ENCODE measurements at places on chromosomes 6 and 20.
A peak's percentile ranks its signal among the peaks of the same experiment; 100 is the strongest.

DNA sequence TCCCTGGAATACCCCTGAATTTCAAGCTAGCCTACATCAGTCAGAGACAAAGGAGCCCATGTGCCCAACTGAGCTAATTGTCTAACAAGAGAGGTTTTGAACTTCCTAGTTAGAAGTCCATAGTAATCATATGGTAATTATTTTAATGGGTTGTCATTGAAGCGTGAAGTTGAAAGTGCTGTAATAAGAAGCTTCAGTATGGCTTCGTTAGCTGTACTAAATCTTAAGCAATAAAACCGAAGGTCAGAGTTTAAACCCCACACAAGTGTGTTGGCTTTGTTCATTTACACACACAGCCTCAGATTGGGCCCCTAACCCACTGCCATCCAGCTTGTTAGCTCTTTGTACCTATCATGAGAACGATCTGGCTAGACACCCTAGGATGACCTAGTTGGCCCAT, 195.6 kb upstream of the RIN2 start:
- no peak for DNase-seq

GRCh38 chr20:35737865-35738333, 4.2 kb downstream of the RBM39 start:
- DNase-seq, result no peak

- no peak for DNase-seq
Measured at GRCh38 chr6:84344005-84344404, 116.6 kb upstream of the CEP162 start.

DNA sequence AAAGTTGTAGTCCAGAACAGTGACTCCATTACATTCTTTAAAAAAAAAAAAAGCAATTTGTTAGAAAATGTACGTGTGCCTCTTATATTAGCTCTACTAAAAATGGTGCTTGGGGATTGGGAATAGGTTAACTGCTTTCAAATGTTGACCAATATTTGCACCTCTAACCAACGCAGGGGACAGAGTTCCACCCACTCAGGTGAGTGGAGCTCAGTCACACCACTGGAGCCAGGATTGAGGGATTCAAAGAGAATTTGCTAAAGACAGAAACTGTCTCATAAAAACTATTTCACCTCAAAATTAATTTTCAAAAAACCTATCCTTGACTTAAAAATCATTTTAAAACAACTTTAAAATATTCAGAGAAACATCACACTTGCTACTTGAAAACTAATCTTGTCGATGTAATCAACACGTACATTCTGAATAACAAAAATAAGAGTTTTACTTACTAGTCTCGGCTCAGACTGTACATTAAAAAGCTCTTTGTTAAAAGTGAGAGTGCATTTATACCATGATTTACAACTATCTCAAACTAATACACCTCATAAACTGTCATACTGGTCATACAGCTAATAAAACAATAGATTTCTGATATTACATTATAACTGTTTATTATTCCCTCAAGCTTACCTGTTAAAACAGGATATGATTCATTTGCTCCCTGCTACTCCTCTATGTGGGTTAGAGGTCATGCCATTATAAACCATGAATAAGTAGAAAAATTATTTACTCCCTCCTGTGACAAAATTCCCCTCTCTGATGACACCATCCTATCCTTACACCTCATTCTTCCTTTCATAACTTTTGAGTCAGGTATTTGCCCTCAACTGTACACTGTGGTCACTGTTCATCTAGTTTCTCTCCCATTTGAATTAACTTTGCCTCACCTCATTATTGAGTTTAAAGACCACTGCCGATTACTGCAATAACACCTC, 88.6 kb downstream of the PDE10A start:
- DNase-seq, result no peak

GRCh38 chr6:33788694-33789549, at the start of gene LEMD2:
Gene LEMD2, minus strand, starts transcription at chr6:33789130. Its CDS starts 14 bp downstream, at chr6:33789116.
- DNase-seq, result peak; percentile 90

DNA sequence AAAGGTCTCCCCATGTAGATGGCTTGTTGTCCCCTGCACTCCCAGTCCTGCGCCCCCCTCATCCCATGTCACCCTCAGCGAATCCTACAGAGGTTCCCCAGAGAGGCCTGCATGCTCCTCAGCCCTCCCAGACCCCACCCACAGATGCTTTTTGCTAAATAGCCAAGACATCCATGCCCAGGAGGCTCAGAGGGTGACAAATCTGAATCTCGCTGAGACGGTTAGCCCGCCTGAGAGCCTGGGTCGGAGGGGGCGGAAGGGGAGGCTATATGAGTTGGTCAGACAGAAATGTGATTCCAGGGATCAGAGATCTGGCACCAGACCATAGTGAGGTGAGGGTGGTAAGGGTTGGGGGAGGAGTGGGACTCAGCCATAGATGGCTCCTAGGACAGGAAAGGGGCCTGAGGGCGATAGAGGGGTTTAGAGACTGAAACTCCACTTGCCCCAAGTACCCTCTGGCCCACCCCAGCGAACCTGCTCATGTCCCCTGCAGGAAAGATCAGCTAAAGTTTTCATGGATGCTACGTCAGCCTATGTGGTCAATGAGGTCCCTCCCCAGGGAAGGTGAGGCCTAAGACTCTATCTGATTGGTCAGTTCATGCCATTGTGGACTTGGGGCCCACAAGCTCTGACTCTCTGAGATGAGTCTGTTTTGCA, 33.2 kb downstream of the TFEB start:
- no peak for DNase-seq

- DNase-seq, result no peak
Measured at GRCh38 chr6:126153661-126154060, 167.3 kb downstream of the TRMT11 start.

DNA sequence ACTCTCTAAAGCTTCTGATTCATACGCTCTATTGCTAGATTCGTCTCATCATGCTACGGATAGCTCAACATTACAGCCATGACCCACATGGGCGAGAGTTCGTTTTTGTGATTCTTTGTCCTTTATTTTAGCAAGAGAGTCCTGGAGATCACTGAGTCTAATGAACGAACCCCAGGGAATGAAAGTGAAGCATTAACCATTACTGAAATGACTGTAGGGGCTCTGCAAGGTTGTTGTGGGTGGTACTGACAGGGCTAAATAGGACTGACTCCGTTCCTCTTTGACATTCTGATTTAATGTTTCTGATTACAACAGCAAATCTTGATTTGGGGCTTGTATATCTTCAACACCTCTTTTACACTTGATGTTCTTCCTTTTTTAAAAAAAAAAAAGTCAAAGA, 13.7 kb upstream of the RTF2 start:
- no peak for DNase-seq

DNA sequence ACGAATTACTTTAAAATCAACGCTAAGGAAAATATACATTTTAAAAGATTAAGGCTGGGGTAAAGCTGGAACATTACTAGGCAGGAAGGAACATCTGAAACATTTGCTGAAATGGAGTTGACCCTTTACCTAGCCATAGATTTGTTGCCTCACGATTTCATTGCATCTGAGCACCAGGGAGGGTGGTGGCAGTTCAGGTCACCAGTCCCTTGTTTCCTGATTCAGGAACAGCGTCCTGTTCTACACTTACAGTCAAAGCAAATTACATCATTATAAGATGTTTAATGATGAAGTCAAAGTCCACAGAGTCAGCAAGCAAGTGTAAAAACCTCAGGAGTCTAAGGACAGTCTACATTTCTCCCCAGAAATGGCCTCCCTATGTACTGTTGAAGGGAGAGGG, 9.0 kb upstream of the MICA start:
- no peak for DNase-seq

- DNase-seq, result no peak
Measured at GRCh38 chr20:12243327-12243726, 325.6 kb downstream of the BTBD3 start.

- DNase-seq, result peak; percentile 37
Measured at GRCh38 chr6:139903411-139904157, 529.1 kb upstream of the CITED2 start.

DNA sequence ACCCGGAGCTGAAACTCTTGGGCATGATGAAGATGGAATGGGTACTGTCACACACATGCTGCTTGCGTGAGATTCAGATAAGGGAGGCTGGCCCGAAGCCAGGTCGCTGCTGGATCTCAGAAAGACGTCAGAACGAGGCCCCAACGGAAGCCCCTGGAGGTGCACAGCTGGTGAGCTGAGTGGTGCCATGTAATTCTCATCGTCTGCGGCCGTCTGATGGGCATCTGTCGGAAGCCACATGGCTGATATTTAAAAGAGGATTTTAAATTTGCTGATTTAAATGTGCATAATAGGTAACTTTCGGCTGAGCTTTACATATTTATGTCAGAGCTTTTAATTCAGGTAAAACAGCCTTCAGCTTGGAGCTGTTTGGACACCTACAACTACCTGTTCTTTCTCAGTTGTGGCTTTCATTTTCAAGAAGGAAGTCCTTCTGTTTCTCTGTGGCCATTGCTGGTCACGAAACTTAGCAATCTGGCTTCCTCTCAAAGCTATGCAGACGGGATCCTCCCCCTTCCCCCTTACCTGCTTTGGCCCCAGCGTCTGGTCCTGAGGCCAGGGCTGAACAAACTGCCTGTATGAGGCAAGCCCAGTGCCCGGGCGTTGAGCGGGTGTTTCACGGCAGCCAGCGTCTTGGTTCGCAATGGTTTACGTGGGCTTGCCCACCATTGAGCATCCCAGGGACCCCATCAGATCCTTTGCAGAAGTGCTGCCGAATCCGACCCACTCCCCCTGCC, 9.2 kb downstream of the SLCO4A1 start:
- no peak for DNase-seq

GRCh38 chr6:149211046-149211571, 106.4 kb upstream of the TAB2 start:
- no peak for DNase-seq

GRCh38 chr6:142088858-142089216, 43.9 kb upstream of the GJE1 start:
- no peak for DNase-seq

DNA sequence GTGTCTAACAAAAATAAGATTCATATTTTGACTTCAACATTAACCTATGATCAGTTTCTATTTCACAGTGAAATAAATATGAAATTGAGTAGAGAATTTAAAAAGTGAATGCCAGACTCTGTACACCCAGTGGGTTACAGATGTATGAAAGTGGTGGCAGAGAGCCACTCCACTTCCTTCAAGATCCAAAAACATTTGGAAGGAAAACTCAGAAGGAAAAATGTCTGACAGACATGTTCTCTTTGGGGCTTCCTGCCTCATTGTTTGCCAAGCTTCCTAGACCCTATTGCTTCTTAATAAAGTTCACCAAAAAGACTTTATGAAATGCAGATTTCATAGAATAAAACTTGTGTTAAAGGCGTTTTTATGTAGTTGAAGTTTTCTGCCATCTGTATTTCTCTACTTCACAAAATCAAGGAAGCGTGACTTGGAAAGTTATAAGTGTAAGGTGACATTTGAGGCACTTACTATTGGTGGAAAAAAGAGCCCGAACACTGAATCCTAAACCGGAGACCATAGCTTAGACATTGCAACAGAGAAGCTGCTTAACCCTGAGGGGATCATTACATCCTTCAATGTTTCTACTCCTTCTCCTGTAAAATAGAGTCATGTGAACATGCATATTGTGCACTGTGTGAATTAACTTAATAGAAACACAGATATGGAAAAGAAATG, 12.8 kb downstream of the HMGCLL1 start:
- no peak for DNase-seq

DNA sequence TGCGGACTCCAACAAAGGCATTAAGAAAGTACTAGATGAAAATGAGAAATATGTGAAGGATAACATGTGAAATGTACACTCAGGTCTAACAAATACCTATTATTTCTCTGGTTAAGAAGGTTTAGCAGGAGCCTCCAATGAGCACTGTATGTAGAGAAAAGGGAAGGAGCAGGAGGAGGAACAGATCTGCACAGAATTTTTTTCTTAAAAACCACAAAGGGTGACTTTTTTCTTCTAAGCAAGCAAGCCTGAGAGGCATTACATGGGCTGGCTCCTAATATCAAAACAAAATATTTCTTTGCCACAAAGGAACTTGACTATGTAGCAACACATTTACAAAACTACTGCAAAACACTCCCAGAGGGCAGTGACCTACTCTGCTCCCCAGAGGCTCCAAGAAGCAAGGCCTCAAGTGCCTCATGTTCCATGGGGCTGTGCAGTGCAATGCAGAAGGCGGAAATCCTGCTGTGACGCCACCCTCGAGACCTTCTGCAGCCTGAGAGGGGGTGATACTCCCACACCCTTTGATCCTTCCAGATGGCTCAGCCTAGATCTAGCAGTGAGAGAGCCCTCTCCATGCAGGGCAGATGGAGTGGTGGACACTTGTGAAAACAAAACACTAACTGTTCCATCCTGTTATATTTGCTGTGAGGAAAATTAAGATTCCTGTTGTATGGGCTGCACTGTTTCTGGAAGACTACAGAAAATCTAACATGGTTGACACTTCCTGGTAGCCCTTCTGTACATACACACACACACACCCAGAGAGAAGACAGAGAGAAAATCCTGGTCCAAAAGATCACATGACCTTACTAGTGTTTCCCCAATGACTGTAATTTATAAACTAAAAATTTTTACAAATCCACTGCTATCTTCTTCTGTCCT, 36.0 kb upstream of the SMIM29 start:
- DNase-seq, result peak; percentile 68

- no peak for DNase-seq
Measured at GRCh38 chr20:10200330-10200729, 18.3 kb upstream of the SNAP25 start.

DNA sequence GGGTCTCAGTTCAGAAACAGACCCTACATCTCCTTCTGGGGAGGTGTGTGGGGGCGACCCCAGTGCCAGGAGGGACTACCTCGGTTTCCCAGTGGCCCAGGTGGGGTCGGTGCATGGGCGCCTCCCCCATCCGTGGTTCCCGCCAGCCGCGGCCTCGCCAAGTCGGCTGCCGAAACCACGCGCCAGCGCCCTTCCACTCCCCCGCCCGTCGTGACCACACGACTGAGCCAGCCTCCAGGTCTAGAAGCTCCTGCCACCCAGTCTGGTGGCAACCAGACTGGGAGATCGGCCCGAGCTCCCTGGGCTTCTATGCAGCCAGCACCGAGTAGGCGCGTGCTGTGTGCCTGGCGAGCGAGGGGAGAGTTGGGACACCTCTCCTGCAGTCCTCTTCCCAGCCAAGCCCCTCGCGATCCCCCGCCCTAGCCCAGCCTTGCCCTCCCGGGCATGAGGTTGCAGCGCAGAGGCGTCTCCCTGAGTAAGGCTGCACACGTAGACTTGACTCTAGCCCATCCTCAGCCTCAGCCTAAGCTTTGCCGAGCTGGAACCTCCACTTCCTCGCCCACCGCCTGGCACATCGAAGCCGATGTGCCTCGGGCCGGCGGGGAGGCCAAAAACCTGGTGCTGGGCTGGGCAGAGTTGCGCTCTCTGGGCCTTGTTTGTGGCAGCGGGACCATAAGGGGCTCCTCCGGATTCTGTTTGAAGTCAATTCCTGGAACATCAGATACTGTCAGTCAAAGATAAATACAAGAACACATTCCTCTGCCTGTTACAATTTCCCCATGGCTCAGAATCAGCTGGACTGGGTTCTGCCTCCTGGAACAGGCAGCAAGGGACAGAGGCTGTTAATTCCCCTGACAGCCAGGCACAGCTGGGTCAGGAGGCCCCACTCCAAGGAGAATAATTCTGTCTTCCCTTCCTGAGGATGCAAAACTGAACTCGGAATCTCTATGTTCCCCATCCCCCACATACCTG, 1.5 kb upstream of the CPNE5 start:
- no peak for DNase-seq
